Endothelial cell (in vitro differentiated cells): ENCODE measurements at places on chromosomes 11 and 22. TPM values are rescaled to one million over a fixed set of nuclear protein-coding genes. Genes with fewer than 3 reads are reported as not detected.
A peak's percentile ranks its signal among the peaks of the same experiment; 100 is the strongest.

DNA sequence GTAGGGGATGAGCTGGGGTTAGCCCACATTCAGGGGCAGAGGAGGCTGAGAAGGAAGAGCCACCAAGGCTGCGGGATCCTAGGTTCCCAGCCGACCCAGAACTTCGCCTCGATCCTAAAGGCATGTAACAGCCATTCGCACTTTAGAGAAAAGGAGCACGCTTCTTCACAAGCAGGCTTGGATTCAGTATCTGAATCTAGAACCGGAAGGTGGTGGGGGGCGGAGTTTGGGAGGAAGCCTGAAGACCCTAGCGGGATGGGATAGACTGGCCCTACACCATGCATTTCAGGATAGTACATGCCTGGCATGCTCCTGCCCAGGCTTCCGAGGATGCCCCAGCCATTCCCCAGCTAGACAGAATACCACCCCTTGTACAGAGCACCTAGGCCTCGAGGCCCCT lies 4.4 kb downstream of the SCARF2 start:
- H3K36me3 ChIP-seq: peaks cover 7% of the 10 kb centered on the region
- no peak for DNase-seq
- H3K27ac ChIP-seq: no peak overlapping the region

DNA sequence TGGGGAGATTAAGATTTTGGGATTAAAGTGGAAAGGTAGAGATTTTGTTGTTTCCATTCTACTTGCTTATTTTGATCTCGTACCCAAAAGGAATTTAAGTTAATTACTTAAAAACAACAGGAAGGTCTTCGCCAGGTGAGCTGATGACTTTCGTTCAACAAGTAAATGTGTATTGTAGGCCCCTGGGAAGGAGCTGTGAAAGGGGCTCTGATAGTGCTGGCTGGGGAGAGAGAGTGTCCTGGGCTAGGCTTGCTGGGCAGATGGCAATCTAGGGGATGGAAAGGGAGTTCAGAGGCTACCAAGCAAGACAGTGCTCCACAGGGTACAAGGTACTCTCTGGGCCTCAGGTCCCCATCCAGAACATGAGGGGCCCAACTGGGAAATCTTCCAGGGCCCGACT lies 189.4 kb downstream of the CEP164 start:
- no peaks in the 10 kb centered on the region for H3K36me3 ChIP-seq
- H3K4me1 ChIP-seq: no peaks in the 10 kb centered on the region

GRCh38 chr22:50276143-50276542 lies 6.0 kb upstream of the MAPK11 start:
- no peaks in the 10 kb centered on the region for H3K4me1 ChIP-seq
- peaks cover 4% of the 10 kb centered on the region for H3K36me3 ChIP-seq
- no peak overlapping the region for H3K4me3 ChIP-seq
- no peak overlapping the region for H3K27ac ChIP-seq
- peaks cover 9% of the 10 kb centered on the region for H3K27me3 ChIP-seq

The MMP7 gene
- not detected for total RNA-seq

The WNT7B gene
- total RNA-seq: not detected

DNA sequence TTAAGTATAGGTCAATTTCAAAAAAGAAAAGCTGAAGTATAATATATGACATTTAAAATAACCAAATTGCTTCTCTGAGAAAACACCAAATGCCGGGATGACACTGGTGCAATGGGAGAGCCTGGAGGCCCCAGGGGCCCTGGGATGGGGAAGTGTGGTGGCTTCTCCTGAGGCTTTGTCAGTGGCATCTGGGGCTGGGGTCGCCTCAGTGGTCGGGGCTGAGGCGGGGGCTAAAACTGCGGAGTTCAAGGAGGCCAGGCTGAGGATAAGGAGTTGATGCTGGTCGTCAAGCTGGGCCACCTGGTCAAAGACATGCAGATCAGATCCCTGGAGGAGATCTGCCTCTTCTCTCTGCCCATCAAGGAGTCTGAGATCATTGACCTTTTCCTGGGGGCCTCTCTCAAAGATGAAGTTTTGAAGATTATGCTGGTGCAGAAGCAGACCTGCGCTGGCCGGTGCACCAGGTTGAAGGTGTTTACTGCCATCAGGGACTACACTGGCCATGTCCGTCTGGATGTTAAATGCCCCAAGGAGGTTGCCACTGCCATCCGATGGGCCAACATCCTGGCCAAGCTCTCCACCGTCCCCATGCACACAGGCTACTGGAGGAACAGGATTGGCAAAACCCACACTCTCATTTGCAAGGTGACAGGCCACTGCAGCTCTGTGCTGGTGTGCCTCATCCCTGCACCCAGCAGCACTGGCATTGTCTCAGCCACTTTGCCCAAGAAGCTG lies 660.1 kb upstream of the CCDC179 start:
- no peaks in the 10 kb centered on the region for H3K36me3 ChIP-seq
- no peak overlapping the region for H3K4me3 ChIP-seq
- H3K27me3 ChIP-seq: no peaks in the 10 kb centered on the region
- H3K4me1 ChIP-seq: no peaks in the 10 kb centered on the region
- H3K27ac ChIP-seq: no peak overlapping the region
- DNase-seq: no peak

DNA sequence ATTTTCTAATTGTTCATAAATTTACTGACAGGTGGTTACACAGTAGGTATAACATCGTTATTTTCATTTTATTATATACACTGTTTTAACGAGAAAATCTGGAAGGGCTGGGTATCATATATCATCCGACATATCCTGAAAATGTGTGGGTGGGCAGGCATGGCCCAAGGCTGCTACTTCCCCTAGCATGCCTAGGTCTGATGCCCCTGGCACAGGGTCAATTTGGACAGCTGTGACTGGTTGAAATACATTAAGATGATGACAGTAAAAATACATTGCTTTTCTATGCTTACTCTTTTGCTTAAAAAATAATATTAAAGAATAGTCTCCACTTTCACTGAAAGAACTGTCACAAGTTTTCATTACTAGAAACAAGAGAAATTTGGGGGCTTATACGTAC lies 908.8 kb downstream of the OPCML start:
- H3K4me1 ChIP-seq: peaks cover 6% of the 10 kb centered on the region
- H3K4me3 ChIP-seq: no peak overlapping the region
- H3K27me3 ChIP-seq: no peaks in the 10 kb centered on the region
- DNase-seq: no peak
- no peak overlapping the region for H3K27ac ChIP-seq

DNA sequence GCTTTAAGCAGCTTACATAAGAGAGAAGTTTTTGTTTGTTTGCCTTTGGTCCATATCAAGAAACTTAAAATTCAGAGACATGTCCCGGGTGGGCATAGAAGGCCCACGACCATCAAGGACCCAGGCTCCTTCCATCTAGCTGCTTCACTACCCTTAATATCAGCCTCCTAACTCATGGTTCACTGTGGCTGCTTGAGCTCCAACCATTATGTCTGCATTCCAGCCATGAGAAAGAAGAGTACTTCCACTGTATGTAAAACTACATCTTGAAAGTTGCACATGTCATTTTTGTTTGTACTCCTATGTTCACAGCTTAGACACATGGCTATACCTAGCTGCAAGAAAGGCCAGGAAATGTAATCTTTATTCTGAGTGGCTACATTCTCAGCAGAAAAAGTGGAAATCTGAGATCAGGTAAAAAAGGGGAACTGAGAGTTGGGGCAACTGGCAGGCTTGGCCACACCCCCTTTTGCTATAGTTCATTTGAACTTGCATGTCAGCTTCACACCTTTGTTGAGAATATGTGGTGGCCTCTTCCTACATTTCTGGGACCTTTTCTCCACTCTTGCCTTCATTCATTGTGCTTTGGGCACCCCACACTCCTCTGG lies 81.3 kb upstream of the TP53I11 start:
- DNase-seq: no peak
- peaks cover 13% of the 10 kb centered on the region for H3K4me1 ChIP-seq
- H3K4me3 ChIP-seq: no peak overlapping the region
- no peak overlapping the region for H3K27ac ChIP-seq
- no peaks in the 10 kb centered on the region for H3K36me3 ChIP-seq

The DMC1 gene
- total RNA-seq: 3.5 TPM

DNA sequence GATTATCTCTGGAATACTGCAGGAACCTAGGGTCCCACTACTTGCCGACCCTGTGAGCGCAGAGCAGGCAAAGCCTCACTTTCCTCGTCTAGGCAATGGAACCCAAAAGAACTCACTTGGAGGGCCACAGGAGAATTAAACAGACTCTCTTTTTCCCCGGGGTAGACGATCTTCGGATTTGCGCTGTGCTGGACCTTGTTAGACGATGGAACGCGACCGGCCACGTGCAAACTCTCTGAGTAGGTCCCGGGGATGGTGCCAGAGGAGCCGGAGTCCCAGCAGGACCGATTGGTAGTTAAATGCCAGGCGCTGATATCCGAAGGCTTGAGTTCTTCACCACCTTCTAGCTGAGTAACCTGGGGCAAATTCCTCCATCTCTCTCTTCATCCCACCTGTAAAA lies 1.0 kb upstream of the SLC1A2 start:
- no peak overlapping the region for H3K27ac ChIP-seq
- no peak for DNase-seq
- peaks cover 10% of the 10 kb centered on the region for H3K4me1 ChIP-seq
- H3K4me3 ChIP-seq: peak overlapping the region; percentile 79
